T-helper 17 cell (primary cell): ENCODE measurements at places on chromosomes 5 and 9.

- DNase-seq: no peak
Measured at GRCh38 chr5:55151923-55152842, 7.8 kb upstream of the GPX8 start.

GRCh38 chr5:130885691-130886090, 279.4 kb downstream of the HINT1 start:
- no peak for DNase-seq

GRCh38 chr5:72451741-72452505, 55.3 kb downstream of the ZNF366 start:
- DNase-seq: no peak

GRCh38 chr5:53265043-53265442, 155.5 kb upstream of the MOCS2 start:
- DNase-seq: no peak
